ENCODE measurements at places on chromosomes 2 and 18.

GRCh38 chr2:231601356-231602229 lies 8.9 kb downstream of the TEX44 start:
- peak; percentile 78 for DNase-seq

DNA sequence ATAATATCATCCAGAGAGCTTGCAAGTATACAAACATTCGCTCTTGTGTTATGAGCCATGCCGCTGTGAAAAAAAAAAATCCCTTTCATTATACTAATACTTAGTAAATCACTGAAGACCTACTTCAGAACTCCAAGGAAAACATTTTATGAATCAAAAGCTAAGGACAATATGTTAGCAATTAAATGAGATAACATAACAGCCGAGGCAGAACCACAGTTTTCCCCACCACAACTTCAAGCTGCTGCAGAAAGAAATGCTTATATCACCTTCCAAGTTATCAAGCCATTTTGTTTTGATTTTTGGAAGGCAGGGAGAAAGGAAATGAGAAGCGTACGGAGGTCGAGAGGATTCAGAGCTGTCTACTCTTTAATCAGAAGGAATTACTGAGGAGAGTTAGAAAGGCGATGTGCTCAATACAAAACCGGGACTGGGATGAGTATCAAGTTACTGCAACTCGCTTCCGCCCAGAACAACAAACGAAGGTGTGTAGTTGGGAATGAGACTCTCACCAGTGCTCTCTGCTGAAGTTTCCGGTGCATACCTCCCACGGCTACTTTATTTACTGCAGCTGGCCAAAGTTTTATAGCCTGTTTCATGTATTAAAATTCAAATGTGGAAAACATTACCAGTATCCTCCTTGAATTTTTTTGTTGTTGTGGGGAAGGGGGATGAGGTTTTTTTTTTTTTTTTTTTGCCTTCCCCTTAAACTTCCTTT lies 292.2 kb upstream of the CCDC68 start:
- no peak for DNase-seq

- no peak for DNase-seq
These were observed 10.6 kb downstream of the SCG2 start for GRCh38 chr2:223591596-223591995.

- no peak for DNase-seq
These were observed 47.6 kb downstream of the GPD2 start for GRCh38 chr2:156483741-156484173.

GRCh38 chr2:102315921-102316320 lies 4.6 kb downstream of the IL1RL1 start:
- no peak for DNase-seq

DNA sequence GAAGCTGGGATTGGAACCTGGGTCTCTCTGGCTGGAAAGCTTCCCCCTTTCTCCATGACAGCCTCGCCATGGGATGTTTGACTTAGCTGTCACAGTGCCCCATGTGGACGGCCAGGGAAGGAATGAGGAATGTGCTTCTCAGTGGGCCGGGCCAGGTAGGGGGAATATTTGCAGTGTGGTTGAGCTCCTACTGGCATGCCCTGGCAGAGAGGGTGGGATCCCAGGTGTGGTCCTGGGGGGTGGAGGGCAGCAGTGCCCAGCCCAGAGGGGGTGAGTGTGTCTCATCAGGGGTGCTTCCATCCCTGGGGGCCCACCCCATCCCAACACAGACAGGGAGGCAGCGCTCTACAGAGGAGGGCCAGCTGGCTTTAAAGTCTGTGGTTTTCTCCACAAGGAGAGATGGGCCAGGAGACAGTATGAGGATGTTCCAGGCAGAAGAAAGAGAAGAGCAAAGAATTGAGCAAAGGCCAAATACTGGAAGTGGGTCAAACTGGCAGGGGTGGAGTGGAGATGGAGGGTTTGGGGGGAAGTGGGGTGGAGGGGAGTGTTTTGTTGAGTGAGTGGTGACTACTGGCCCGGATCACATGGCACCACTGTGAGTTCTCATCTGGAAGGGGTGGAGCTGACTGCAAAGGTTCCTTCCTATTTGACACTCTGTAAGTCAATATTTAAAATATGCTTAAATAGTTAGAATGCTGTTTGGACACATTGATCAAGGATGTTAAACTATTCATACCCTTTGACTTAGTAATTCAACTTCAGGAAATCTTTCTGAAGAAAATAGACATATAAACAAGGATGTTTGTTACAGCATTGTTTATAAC lies 94.0 kb downstream of the MYCN start:
- no peak for DNase-seq

DNA sequence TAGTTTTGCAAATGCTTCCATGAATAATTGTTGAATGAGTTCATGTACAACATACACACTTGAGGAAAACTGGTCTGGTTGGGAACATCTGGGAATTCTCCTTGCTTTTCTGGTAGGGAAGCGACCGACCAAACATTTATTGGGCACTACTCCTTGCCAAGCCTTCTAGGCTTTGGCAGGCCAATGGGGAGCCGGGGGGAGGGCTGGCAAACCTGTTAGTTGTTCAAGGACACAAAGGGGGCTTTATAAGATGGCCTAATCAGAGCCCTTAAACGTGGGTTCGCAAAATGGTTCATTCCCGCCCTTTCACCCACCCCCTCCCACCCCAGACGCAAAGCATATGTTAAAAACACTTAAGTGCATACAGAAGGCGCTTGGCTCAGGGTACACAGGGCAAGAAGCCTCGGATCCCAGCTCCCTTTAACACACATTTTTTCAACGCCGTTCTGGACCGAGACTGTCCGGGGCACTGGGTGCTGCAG lies 844 bp upstream of the VSNL1 start:
- no peak for DNase-seq

- DNase-seq: no peak
These were observed 20.7 kb downstream of the NRXN1 start for GRCh38 chr2:51011254-51011653.

DNA sequence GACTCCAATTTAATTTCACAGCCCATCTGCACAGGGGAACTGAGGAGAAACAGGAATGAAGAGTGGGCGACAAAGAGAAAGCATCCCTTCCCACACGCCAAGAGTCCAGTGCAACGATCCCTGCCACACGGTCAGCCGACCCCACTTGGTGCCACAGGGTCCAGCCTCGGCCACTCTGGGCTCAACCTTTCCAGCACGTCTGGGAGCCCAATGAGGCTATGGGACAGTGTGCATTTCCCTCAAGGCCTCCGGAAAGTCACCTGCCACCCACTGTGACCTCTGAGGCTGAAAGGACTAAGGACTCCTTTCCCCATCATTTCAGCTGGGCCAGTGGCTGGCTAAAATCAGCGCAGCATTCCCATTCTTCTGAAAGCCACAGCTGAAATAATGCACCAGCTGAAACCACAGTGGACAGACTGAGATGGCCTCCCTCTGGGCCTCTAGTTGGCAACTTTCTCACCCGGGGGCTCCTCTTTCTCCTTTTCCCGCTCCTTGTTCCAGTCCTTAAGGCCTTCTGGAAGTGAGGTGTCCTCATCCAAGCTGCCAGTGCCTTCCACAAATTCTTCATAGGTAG lies 21.2 kb downstream of the TUBB6 start:
- no peak for DNase-seq

- peak; percentile 88 for DNase-seq
These were observed 209.6 kb upstream of the PIK3C3 start for GRCh38 chr18:41745166-41746049.

GRCh38 chr2:147450661-147451510 lies 393.9 kb upstream of the ACVR2A start:
- no peak for DNase-seq

DNA sequence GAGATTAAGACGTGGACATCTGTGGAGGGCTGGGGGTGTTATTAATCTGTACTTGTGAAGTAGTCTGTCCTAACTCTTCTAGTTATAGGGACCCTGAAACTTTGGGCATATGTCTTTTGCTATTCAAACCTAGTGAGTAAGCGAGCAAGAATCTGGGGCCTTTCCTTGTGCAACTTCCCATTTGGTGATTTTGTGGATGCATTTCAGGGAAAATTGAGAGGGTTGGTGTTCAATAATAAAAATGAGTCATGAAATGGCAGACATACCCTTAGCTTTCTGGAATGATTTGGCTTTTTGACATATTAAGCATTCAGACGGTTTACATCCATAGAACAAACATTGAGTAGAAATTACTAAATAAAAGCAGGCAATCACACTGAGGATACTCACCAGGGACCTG lies 17.0 kb downstream of the COL4A4 start:
- DNase-seq: no peak

DNA sequence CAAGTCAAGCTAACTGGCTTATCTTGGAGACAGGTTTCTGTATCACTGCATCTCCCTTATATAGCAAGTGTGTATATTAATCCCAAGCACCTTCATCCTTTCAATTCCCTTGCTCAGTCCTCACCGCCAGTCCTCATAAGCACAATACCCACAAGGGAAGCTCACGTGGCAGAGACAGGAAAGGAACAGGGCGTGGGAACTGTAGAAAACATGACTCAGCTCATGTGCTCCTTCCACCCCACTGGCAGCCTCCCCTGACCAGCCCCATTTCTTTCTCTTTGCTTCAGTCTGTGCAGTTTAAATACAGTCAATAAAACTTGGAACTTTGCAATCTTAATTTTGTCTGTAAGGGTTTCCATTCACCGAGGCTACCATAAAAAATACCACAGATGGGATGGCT lies 36.5 kb upstream of the CDH19 start:
- DNase-seq: no peak

DNA sequence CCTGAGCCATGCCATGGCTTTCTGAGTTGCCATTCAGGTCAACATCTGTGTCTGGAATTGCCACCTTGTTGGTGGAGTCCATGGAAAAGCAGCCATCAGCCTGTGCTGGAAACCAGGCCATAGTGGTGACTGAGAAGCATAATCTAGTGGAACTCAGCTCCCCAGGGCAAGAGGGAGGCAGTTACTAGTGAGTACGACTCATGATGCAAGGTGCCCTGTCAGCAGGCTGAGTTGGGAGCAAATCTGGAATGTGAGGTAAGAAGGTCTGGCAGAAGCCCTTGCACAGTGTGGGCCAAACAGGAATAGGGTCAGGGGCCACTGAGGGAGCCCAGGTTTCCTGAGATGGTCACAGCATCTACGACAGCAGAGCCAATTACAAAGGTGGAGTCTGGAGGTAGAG lies 37.1 kb downstream of the SULT1C2 start:
- no peak for DNase-seq

- no peak for DNase-seq
These were observed 63.1 kb downstream of the SPOPL start for GRCh38 chr2:138564586-138565229.

- DNase-seq: no peak
These were observed 69.8 kb upstream of the KCTD1 start for GRCh38 chr18:26618135-26618534.

GRCh38 chr2:172864182-172864581 lies 128.5 kb downstream of the RAPGEF4 start:
- DNase-seq: peak; percentile 62

DNA sequence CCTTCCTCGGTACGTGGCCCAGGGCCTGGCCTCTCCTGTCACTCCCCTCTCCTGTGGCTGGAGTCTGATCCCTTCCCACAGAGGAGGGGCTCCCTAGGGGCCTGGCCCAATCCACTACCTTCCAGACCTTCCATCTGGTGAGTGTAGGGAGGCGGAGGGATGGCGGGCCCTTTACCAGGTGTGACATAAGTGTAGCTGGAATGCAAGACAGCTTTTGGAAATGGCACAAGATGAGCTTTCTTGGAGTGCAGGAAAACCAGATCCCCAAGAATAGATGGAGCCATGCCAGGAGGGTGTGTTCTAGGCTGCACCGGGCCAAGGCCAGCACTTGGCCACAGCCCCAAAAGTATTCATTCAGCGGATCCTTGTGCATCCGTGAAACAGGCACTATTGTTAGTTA lies 30.1 kb downstream of the IGFBP5 start:
- peak; percentile 39 for DNase-seq

DNA sequence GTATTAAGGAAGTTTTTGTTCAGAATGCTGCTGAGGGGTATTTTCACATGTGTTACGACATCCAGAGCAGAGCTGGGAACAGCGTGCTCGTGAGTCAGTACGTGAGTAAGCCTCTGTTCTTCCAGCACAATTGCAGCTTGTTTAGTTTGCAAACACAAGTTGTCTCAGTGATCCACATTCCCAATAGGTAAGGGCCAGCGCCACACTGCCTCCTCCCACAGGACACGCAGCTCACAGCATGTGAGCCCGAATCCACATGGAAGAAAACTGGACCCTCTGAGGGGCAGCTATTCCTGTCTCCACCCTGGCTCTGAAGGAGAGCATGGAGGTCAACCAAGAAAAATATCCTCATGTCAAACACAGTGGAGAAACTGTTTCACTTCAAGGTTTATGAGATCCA lies 173.9 kb upstream of the PID1 start:
- no peak for DNase-seq

- DNase-seq: no peak
These were observed 24.9 kb downstream of the EPB41L3 start for GRCh38 chr18:5518899-5519371.

GRCh38 chr2:16058256-16058655 lies 117.9 kb downstream of the MYCN start:
- no peak for DNase-seq

DNA sequence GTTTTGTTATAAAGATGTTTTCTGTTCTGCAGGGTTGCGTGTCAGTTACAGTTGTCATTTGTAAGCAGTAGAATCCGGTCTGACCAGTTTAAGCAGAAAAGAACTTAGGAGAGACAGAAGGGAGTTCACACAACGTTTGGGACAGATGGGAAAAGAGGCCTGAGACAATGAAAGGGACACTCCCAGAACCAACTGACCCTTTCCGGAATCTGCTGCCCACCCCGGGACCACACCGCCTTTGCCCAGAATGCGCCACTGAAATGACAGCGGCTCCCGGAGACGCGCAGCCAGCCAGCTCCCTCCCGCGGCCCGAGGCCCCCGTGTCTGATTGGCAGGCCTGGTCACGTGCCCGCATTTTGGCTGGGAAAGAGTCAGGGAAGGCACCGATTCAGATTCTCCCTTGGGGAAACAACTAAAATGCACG lies 244.6 kb downstream of the BCL2 start:
- peak; percentile 88 for DNase-seq

GRCh38 chr2:101111917-101112771 lies 39.0 kb downstream of the TBC1D8 start:
- no peak for DNase-seq

GRCh38 chr2:97858442-97858841 lies 137.3 kb downstream of the TMEM131 start:
- no peak for DNase-seq

DNA sequence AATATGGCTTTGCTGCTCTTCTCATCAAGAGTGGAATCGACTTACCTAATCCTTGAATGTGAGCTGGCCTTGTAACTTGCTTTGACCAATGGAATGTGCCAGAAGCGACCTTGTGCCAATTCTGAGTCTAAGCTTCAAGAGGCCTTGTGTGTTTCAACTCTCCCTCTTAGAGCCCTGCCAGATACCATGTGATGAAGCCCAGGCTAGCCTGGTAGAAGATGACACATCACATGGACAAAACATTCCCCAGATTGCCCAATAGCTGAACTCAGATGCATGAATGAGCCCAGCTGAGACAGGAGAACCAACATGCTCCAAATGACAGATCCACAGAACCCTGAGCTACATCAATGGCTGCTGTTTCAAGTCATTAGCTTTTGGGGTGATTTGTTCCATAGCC lies 4.2 kb upstream of the KLHL14 start:
- no peak for DNase-seq

DNA sequence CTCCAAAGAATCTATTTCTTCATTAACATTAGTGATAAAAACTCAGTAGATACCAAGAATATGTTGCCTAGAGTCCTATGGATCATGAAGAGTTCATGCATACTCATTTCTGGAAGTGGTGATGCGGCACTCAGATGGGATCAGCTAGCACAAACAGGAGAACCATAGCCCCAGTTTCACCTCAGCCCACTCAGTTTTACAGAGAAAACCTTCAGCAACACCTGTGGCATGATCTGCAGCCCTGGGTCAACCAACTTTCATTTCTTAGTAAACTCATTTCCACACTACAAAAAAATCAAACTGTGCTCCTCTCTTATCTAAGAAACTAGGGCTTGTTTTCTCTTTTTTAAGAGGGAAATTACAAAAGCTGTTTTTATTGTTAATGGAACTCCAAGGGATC lies 569.4 kb downstream of the CCDC85A start:
- no peak for DNase-seq
